Smooth muscle cell of bladder (primary cell): ENCODE measurements at places on chromosomes 12 and 14. TPM values are rescaled to one million over a fixed set of nuclear protein-coding genes. Genes with fewer than 3 reads are reported as not detected.

Gene RPL10L
- total RNA-seq = not detected in 2 replicates

Gene PRIMA1
- not detected in 2 replicates for total RNA-seq

Gene MDP1
- total RNA-seq = 16.2 and 17.7 TPM in 2 replicates

Gene IL22
- total RNA-seq = not detected in 2 replicates

Gene TDG
- total RNA-seq = 14.9 and 19.1 TPM in 2 replicates

Gene SOAT2
- 0.09 TPM in 1 of 2 replicates, not detected in the other for total RNA-seq

Gene PZP
- not detected in 2 replicates for total RNA-seq

Gene YBX3
- total RNA-seq = 65.0 and 93.0 TPM in 2 replicates

Gene TIMM9
- 17.8 and 19.4 TPM in 2 replicates for total RNA-seq

Gene DIO3
- total RNA-seq = under 0.01 and 0.09 TPM in 2 replicates

Gene CMA1
- total RNA-seq = not detected in 2 replicates

Gene CLEC14A
- total RNA-seq = 1.1 and 3.6 TPM in 2 replicates

Gene DCD
- not detected in 2 replicates for total RNA-seq

Gene CABP1
- 2.0 and 2.1 TPM in 2 replicates for total RNA-seq

Gene AMIGO2
- 15.4 and 44.7 TPM in 2 replicates for total RNA-seq

Gene NUAK1
- 17.9 and 25.8 TPM in 2 replicates for total RNA-seq
